Lung microvascular endothelial cell (primary cell): ENCODE measurements at places on chromosomes 4 and X.

DNA sequence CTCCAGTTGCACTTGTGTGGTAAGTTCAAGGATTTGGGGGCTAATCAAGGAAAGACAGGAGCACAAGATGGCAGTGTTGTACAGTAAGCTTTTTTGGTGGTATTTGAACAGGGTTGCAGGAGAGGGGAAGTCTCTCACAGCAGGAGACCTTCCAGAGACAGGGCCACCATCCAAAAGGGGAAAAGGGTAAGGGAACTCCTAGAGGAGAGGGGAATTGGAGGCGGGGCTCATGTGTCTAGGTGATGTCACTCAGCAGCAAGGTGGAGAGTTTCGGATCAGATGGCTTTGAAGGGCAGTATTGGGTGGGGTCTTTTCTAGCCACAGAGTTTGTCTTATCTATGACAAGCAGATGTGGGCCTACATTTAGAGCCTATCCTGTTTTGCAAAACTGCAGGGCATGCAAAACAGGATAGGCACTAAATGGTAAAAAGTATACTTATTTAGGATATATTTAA is 13.4 kb upstream of the RNF175 start:
- DNase-seq = no peak

GRCh38 chr4:69713593-69713992 is 46.8 kb downstream of the SULT1B1 start:
- DNase-seq = no peak

- DNase-seq = no peak
These were observed 22.1 kb upstream of the GPC4 start for GRCh38 chrX:133437356-133437755.

DNA sequence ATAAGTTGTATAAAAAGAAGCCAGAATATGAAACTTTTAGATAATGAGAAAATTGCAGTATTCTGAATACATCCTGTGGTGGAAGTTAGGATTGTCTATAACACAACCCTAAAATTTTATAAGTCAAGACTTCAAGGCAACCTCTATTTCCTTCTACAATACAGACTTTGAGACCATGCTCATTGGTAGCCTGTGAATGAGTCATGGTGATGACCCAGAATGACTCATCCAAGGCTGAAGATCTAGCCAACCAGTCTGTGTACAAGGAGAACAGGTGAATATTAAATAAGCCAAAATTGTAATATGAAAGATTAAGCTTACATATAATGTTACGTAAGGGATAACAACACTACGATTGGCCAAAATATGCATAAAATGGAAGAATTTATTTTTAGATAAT is 475.9 kb upstream of the GALNT7 start:
- no peak for DNase-seq

- DNase-seq = no peak
These were observed 92.1 kb downstream of the SLC9A7 start for GRCh38 chrX:46666831-46667230.

- no peak for DNase-seq
These were observed 951.5 kb upstream of the POU3F4 start for GRCh38 chrX:82556588-82556987.

- no peak for DNase-seq
These were observed 157.1 kb upstream of the FTHL17 start for GRCh38 chrX:31228909-31229308.

- DNase-seq = no peak
These were observed 54.6 kb downstream of the FRMPD3 start for GRCh38 chrX:107504006-107504405.

- DNase-seq = no peak
These were observed 1547.4 kb upstream of the TENM3 start for GRCh38 chr4:180695851-180696250.

DNA sequence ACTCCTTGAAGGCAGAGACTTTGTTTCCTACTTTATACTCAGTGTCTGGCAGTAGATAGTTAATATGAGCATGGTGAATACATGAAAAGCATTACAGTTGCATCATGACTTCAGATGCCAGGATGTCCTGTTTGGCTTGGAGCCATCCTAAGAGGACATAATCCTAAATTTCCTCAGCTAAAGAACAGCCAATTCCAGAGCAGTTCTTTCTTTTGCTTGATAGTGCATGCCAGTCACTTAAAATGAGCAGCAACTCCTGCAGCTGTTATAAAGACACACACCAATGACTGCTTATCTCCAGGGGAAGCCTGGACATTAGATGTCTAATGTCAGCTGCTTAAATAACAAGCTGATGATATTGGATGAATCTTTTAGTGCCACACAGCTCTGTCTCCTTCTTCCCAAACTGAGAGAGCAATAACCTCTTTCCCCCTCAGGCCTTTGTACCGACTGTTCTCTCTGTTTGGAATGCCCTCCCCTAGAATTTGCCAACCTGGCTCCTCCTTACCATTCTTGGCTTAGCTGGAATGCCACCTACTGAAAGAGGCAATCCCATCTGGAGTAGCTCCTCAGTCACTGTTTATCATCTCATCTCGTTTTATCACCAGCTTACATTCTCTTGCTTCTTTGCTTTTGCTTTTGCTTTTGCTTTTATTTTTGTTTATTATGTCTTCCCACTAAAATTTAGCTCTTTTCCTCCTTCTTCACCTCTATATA is 100.8 kb upstream of the USP38 start:
- no peak for DNase-seq

DNA sequence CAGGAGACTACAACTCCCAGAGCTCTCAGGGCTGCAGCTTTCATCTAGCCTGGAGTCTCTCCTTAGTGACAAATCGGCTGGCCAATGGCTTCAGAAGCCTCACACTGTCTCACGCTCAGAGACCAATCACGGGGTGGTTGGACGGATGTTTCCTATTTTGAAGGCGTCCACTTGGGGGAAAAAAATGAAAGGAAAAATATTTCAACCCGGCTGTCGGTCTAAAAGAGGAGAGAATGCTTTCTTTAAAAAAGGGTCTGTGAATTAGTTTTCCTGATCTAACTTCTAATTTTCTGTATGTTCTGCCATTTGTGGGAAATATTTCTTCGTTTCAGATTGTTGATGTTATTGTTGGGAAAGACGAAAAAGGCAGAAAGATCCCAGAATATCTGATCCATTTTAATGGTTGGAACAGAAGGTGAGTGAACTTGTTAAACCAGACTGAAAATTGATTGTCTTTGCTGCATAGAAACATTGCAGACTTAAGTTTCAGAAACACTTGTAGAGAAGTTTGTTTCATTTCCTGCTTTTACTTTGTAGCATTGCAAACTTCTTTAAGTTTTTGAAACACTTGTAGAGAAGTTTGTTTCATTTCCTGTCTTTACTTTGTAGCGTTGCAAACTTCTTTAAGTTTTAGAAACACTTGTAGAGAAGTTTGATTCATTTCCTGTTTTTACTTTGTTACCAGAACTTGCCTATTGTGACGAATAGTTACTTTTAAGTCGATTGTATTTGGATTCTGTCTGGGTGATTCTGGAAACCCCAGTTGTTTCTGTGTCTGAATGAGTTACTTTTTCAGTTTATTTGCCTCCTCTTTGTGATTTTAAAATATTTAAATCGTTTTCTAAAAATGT is 1.6 kb downstream of the MSL3 start:
- peak; percentile 95 for DNase-seq

DNA sequence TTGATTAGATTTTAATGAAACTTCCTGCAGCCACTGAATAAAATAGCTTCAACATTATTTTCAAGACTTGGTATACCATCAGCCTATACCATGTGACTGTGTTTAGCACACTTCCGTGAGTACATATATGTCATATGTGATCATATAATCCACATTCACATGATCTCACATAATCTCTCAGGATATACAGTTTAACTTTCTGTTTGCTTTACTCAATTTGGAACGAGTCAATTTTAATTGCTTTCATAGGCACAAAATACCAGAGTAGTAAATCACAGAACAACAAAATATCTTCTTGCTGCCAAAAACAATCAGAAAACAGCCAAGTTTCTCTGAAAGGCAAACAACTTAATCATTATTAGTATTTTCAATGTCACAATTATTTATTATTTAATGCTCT is 731.1 kb upstream of the DIAPH2 start:
- DNase-seq = no peak

- DNase-seq = no peak
These were observed 102.2 kb downstream of the SPCS3 start for GRCh38 chr4:176422001-176422400.

DNA sequence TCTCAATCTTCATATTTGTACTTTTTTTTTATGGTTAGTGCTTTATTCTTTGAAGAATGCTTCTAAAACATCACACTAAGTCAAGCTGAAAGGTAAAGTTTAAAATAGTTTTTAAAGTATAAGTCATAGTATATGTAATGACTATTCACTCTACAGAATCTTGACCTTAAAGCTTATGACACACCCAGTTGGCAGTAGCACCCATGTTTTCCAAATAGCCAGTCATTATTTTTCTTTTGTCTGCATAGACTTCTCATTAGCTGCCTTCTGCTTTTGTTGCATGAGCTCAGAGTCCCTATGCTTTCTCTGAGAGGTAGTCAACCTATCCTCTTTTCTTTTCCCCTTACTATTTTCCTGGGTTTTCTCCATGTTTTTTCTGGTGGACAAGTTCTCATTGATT is 231.5 kb downstream of the PCDH18 start:
- no peak for DNase-seq
